Central memory CD4-positive, alpha-beta T cell (primary cell): ENCODE measurements at places on chromosomes 6 and 20.
A peak's percentile ranks its signal among the peaks of the same experiment; 100 is the strongest.

- no peak for DNase-seq
These were observed 432.8 kb downstream of the HDGFL1 start for GRCh38 chr6:23002044-23002619.

DNA sequence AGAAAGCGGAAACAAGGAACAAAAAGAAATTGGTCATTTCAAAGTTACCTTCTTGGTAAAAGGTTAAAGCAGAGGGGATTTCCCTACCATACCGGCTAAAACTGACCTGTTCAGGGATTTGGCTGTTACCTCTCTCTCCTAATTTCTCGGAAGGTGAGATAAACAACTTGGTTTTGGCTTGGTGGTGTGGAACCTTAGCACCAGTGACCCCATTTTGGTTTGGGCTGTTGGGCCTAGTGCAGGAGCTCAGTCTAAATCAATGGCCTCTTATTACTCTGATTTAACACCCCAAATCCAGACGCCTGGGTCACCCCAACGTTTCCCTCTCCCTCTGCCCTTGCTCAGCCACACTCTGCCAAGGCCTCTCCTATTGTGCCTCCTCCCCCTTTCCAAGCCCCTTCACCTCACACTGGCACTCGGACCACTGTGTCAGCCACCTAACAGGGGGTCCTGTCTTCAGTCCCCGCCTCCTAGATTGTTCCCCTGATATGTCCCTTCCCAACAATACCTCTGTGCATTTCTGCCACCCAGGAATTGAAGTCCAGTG is 8.3 kb downstream of the NCR2 start:
- no peak for DNase-seq

- DNase-seq: no peak
These were observed 36.7 kb downstream of the NINL start for GRCh38 chr20:25548613-25549086.

- DNase-seq: no peak
These were observed 18.9 kb downstream of the MANBAL start for GRCh38 chr20:37308086-37309050.

DNA sequence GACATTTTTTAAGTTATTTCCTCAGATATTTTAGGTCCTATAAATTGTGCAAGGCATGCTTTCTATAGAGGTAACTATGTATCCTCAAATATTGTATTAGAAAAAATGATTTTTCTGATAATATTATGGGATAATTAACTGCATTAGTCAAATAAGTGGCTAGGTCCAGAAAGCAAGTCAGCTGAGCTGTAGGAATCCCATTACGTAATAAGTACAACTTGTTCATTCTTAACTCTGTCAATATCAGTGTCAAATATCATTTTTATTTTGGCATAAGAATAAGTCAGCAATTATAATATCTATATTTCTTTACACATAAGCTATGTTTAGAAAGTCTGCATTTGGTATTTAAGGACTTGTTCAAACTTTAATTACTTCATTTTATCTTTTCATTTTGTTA is 830.9 kb upstream of the GJE1 start:
- DNase-seq: no peak

DNA sequence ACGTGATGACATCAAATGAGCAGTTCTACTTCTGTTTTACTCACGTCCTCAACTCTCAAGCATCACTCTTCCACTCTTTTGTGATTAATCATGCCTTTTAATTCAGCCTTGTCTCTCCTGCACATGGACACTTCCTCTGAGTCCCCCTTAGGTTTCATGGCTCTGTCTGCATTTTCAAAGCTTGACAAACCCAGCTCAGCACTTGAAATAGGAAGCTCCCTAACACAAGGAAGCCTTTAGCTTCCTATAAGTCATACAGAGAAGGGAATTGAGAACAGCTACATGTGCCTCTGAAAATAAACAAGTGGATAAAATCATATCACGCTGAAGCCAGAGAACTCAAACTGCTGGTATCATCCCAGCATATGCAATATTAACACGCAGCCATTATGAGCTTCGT is 21.2 kb downstream of the KIF16B start:
- DNase-seq: no peak

DNA sequence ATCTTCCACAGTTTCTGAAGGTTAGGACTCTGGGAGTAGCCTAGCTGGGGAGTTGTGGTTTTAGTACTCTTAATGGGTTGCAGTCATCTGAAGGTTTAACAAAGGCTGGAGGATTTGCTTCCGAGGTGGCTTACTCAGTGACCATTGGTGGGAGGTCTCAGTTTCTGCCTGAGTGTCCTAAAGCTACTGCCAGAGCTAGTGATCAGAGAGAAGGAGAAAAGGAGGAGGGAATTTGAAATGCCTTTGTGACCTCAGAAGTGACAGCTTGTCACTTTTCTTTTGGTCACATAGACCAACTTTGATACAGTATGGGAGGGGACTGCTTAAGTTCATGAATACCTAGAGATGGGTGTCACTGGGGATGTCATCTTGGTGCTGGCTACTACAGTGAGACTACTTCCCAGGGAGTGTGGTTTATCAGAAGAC is 41.3 kb downstream of the NCOA3 start:
- DNase-seq: no peak

DNA sequence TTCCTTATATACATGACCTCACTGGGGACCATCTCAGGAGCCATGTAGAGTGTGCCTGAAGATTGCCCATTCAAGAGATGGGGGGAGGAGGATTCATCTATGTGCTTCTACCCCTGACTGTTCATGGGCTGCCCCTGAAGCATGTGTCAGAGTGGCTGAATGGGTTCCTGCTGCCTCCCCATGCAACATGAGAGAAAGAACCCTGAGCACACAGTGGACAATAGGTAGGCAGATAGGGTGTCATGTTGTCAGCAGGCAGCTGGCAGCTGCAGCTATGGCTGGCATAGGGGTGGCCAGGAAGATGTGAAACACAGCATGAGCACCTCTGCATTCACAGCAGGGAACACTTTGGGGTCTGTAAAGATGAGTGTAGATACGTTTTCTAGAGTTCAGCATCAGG is 208.4 kb upstream of the CNR1 start:
- no peak for DNase-seq

DNA sequence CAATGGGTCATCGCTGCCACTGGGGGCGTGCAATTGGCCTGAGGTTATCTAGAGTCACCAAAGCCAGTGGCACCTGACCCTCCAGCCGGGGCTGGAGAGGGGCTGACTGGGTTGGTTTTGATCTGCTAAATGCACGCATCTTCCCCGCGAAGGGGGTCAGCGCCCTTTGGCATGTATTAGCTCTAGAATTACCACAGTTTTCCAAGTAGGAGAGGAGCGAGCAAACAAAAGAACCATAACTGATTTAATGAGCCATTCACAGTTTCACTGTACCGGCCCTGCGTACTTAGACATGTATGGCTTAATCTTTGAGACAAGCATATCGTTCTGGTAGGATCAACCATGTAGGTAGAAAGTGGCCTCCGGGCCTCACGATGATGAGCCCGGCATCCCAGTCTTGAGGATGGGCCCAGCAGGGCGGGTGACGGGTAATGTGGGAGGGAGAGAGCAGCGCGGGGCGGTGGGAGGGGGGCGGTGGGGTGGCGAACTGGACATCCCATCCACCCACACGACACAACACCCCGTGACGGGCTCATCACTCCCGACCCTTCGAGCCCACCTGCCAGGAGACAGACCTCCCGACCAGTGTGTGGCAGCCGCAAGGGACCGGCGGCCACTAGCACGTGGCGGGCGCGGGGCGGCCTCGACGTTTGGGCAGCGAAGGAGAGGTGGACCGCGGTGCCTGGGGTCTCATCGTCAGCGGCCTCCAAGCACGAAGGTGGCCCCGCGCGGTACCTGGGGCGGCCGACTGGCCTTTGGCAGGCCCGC is 1957.5 kb upstream of the DEFB115 start:
- DNase-seq: no peak

GRCh38 chr6:88472851-88473525 is 306.8 kb upstream of the CNR1 start:
- DNase-seq: no peak

GRCh38 chr20:37309290-37309689 is 19.8 kb downstream of the MANBAL start:
- no peak for DNase-seq

- DNase-seq: peak; percentile 19
These were observed at the start of gene EBF4 for GRCh38 chr20:2692036-2692885. Gene EBF4 (plus strand): TSS chr20:2692780. CDS start chr20:2693646, 866 bp downstream.

DNA sequence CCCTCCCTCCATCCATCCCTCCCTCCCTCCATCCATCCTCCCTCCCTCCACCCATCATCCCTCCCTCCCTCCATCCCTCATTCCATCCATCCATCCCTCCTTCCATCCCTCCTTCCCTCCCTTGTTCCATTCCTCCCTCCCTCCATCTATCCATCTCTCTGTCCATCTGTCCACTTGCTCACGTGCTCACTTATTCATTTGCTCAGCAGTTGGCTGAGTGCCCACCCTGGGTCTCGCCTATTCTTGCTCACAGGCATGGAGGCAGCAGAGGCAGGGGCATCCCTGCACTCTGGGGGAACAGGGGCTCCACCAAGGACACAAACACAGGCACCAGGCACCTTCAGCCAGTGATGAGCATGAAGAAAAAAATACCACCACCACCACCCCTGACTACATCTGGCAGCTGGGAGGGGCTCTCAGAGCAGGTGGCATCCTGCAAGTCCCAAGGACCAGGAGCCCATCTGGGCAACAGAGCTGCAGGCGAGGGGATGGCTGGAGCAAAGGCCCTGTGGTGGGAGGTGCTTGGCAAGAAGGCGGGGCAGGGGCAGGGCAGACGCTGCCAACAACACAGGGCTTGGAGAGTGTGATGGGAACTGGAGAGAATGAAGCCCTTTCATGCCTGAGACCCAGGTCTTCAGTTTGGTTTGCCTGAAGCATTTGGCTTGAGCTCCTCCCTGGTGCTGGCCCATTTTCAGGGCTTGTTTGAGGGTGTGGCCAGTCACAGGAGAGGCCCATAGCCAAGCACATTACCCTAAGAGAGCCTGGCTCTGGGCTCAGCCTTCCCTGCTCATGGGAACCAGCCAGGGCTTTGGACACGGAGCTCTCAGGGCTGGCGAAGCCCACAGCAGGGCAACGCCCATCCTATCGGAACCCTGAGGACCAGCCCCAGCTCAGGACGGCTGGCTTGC is 40.2 kb upstream of the MRGBP start:
- no peak for DNase-seq

GRCh38 chr20:18258126-18258860 is 30.0 kb upstream of the ZNF133 start:
- DNase-seq: no peak

GRCh38 chr20:50982363-50982762 is 23.7 kb downstream of the MOCS3 start:
- DNase-seq: no peak

- DNase-seq: no peak
These were observed 5.4 kb downstream of the NKX2-4 start for GRCh38 chr20:21391972-21392352.

- DNase-seq: no peak
These were observed 108.0 kb downstream of the CHD6 start for GRCh38 chr20:41510224-41510623.

GRCh38 chr6:32764048-32764447 is 716 bp upstream of the HLA-DQB2 start:
- no peak for DNase-seq

DNA sequence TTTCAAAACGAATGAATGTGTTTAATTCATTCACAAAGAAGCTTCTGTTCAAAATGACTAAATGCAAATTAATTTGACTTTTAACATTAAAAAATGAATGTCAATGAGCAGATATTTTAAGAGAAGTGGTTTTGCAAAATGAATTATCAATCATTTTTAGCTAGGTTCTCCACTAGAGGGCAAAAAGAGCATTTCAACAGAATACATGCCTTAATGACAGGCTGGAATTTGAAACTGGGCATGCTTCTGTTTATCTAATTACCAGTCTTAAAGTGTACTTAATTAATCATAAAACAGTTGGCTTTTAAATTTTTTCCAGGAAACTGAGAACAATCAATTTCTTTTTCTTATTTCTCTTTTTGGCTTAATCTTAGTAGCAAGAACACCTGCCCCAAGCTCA is 63.8 kb upstream of the TINAG start:
- no peak for DNase-seq

DNA sequence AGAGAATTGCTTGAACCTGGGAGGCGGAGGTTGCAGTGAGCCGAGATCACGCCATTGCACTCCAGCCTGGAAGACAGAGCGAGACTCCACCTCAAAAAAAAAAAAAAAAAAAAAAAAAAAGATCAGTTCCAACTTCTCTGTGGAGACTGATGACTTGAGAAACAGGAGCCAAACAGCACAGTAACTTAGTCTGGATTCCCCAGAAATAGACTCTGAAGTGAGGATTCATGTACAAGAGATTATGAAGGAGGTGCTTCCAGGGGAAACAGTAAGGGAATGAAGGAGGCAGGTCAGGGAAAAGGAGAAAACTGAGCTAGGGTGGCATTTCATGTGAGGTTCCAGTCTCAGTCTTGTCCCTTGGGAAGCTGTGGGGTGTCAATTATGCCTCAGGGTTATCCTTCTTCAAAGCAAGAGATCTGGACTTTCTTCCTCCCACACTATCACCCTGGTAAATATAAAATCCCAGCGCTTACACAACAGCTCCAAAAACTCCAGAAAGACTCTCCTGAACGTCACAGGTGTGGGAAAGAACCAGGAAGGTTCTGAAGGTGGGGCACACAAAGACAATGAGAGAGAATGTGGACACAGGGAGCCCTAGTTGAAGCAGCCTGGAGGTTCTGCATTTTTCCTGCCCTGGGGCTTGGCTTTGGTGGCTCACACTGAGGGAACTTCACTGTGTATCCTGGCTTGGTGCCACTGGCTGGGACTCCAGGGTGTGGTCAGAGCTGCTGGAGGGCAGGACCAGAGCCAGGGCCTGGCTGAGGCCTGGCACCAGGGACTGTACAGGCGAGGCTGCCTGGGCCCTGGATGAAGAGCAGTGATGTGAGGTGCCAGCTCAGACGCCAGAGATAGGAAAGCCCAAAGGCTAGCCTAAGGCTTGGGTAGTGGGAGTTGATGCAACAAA is 46.8 kb downstream of the PCNA start:
- no peak for DNase-seq

DNA sequence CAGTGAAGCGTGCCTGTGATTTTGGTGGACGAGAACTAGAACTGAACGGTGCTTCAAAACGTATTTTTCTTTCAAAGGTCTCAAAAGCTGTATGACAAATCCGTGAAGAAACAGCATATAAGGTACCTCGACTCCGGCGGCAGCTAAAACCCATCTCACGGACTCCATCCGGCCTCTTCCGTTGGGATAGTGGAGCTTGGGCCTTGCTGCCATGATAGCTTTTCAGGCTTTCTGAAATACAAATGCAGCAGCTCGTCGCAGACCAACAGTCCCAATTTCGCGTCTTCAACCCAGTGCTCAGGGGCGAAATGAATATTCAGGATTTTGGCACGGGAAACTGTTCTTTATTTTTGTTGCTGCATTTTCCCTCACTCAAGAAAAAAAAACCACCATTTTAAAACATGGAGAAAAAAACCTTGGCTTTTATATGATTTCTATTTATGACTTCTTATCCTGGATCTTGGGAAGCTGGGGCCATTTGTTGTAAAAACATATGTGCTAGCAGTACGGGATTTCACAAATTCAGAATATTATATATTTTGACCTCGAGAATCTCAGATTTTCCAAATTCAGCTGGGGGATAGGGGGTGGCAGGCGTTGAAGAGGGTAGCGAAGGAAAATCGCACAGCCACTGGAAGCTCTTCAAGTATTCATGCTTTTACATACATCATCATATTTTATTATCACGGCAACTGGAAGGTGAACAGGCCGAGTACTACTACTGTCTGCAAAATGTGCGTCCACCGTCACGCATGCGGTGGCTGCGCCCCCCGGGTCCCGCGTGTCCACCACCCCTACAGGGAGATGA is 849 bp downstream of the GSTA4 start:
- DNase-seq: no peak

- DNase-seq: no peak
These were observed 151.3 kb downstream of the DLL1 start for GRCh38 chr6:170139531-170139930.
